ENCODE measurements at places on chromosomes 7 and 10.

DNA sequence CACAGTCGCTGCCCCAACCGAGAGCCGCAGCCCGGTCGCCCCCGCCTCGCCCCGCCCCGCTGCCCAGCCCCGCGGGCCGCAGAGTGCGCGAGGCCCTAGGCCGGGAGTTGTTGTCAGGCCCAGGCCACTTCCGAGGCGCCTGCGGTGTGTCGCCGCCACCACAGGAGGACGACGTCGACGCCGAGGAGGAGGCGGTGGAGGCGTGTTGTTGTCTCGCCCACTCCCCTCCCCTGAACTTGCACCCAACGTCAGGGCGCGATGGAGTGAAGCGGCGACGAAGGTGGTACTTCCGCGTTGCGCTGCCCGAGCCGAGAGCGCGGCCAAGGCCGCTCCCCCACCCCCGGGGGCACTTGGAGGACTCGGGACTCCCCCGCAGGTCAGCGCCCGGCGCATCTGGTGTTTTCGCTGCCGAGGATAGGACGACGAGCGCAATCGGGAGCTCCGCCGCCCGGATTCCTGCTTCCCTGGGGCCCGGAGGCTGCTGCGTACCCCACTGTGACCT is at the start of gene CDK13:
Gene CDK13 (plus strand): TSS at position 286 of the 502 bp plus-strand sequence. CDS start 386 bp downstream, outside the sequence.
- peak; percentile 57 for ATAC-seq

- ATAC-seq, result no peak
Observed at GRCh38 chr7:138358850-138359341, 101.2 kb upstream of the TRIM24 start.

DNA sequence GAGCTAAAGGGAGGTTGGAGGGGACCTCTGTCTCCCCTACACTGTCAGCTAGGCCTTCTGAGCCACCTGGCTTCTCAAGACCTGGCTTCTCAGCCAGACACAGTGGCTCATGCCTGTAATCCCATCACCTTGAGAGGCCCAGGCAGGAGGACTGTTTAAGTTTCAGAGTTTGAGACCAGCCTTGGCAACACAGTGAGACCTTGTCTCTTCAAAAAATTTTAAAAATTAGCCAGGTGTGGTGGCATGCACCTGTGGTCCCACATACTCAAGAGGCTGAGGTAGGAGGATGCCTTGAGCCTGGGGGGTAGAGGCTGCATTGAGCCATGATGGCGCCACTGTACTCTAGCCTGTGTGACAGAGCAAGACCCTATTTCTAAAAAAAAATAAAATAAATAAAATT is 33.1 kb downstream of the PIP4K2A start:
- ATAC-seq, result no peak

GRCh38 chr7:54563329-54563916 is 21.2 kb downstream of the VSTM2A start:
- ATAC-seq, result no peak

GRCh38 chr10:123143162-123143824 is 4.6 kb upstream of the HMX2 start:
- no peak for ATAC-seq

GRCh38 chr7:70920876-70921275 is 211.1 kb upstream of the GALNT17 start:
- no peak for ATAC-seq

- ATAC-seq, result peak; percentile 67
Observed at GRCh38 chr10:33506838-33507661, 172.6 kb upstream of the NRP1 start.

DNA sequence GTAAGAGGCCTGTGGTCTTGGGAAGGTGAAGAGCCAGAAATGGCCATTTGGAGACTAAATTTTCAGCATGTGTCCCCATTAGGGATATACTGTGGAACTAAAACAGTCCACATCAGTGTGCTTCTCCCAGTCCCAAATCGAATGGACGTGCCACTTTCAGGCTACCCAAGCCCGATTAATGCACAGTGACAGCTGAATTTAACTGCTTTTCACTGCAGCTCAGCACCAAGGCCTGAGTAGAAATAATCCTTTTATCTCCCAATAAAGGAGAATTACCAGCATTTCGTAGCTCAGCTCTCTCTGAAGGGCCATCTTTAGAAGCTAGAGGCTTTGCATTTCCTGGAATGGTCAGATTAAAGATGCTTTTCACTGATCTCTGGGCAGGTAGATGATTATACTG is 183.3 kb downstream of the NPSR1 start:
- no peak for ATAC-seq

- no peak for ATAC-seq
Observed at GRCh38 chr7:70477036-70478010, 654.6 kb upstream of the GALNT17 start.

DNA sequence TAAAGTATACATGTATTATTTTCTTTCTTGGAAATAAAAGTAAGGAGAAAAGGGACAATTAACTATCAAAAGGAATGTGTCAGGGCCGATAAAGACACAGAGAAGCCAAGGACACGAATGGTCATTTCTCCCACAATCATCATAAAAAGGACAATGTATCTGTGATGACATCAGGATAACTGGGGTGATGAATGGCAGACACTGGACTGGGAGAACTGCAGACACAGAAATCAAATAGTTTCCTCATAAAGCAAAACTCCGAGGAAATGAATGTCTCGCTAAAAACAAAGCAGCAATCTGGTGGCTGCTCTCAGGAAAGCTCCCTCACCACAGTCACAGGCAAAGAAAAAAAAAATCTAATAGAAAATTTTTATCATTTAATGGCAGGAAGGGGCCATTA is 69.3 kb upstream of the NPY start:
- ATAC-seq, result no peak

GRCh38 chr7:45922810-45923209 is 1.7 kb upstream of the IGFBP3 start:
- ATAC-seq, result peak; percentile 68

All from activated T-helper 17 cell treated with anti-CD3 and anti-CD28 coated beads, Interleukin-2, amount 50 U/mL, for 72 hours (primary cell).